ENCODE measurements at places on chromosomes 12 and 14.
A peak's percentile ranks its signal among the peaks of the same experiment; 100 is the strongest.

GRCh38 chr14:80538633-80539375 is 327.5 kb upstream of the DIO2 start:
- no peak for DNase-seq

DNA sequence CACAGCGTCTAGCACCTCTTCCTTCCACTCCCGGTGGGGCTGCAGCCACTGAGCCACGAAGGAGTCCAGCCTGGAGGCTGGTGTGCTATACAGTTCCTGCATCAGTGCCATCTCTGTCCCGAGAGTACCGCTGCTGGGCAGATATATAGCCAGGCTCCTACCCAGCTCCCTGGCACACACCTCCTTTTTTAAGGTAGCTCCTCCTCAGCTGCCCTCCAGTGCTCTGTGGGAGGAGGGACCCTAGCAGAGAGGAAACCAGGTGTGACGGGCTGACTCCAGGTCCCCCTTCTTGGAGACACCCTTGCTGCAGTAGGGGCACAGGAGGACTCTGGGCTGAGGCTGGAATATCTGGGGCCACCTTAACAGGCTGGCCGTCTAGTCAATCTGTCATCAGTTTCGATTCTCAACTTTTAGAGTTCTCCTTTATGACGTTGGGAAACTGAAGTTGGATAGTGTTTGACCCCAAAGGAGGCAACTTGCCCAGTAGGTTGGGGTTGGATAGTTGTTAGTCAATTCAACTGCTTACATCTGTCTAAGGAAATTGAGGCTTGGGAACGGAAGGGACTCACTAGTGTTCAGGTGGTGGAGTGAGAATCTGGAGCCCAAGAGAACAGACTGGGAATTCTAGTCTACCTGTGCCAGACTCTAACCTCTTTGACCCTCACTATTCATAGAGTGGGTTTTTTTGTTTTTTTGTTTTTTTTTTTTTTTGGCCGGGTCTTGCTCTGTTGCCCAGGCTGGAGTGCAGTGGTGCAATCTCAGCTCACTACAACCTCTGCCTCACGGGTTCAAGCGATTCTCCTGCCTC is at the start of gene OASL:
Gene OASL (minus strand): TSS at position 386 of the 808 bp plus-strand sequence. CDS start 275 bp downstream, at position 111.
- no peak for DNase-seq

DNA sequence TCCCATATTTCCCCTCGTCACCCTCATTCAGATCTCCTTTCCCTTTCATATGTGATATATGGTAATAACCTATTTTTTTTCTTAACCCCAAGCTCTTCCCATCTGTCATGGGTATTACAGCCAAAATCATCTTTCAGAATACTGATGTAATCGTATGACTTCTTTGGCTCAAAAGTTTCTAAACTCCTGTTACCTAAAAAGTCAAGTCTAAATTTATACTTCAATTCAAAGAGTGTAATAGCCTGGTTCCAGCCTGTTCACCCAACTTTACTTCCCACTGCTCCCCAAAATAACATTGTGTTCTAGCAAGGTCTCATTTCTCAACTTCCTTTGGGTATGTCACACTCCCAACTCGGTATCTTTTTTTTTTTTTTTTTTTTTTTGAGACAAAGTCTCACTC is 48.5 kb downstream of the TBK1 start:
- no peak for DNase-seq

DNA sequence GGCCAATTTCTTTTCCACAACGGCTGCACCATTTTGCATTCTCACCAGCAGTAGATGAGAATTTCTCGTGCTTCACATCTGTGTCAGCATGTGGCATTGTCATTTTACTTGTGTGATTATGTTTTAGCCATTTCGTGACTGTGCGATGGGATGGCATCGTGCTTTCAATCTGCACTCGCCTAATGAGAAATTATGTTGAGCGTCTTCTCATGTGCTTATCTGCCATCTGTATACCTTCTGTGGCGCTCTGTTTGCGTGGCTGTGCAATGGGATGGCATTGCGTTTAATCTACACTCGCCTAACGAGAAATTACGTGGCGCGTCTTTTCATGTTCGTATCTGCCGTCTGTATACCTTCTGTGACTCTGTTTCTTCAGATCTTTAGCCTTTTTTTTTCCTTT is 14.9 kb upstream of the GPR132 start:
- no peak for DNase-seq

DNA sequence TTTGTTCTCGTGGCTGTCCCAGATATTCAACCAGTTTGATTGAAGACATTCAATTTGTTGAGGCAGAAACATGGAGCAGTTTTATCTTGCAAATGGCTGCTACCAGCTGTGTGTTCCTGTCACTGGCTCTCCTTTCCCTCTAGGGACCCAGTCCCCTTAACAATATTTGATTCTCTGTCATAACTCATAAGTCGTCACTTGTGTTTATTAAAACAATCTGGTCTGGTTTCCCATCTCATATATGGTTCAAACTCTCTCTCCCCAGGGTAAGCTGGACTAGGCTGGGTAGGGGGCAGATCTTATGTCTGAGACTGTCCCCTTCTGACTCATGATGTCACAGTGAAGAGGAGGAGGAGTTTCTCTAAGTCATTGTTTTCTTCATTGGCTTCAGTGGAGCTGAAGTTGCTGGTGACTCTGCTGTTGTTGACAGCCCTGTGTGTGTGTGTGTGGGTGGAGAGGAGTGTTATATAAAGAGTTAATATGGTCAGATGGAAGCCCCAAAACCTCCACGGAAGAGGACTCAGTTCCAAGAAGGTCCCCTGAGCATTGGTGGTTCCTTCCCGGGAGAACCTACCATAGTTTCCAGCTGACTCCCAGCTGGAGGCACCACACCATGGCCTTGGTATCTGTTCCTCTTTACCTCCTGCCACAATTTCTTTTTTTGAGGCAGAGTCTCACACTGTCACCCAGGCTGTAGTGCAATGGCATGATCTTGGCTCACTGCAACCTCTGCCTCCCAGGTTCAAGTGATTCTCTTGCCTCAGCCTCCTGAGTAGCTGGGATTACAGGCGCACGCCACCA is 16.1 kb upstream of the GNG2 start:
- DNase-seq, result no peak

- DNase-seq, result peak; percentile 24
These were observed 1.1 kb downstream of the CCDC91 start for GRCh38 chr12:28191051-28192048.

DNA sequence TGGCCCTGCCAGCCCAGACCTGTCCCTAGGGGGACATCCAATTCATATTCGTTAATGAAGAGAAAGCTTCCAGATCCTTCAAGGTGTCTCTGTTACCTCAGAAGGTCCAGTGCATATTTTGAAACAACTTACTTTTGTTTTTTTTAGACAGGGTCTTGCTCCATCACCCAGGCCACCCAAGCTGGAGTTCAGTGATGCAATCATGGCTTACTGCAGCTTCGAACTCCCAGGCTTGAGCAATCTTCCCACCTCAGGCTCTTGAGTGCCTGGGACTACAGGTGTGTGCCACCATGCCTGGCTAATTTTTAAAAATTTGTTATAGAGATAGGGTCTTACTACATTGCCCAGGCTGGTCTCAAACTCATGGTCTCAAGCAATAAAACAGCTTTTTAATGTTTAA is 48.4 kb downstream of the B4GALNT3 start:
- DNase-seq, result no peak

DNA sequence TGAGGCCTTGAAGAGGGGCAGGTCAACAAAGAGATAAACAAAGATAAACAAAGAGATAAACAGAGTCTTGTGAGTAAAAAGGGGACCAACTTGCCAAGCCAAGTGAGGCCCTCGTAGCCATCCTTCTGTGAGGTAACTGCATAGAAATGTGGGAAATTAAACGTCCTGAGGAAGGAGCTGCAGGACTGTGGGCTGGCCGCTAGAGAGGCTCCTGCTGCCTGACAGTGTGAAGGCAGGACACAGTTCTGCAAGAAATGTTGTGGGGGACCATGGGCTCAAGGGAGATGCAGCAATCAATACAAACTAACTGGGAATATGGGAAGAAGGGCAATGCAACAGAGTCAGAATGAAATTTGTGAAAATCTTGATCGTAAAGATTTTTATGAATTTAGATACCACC is 91.9 kb downstream of the SLC8A3 start:
- no peak for DNase-seq

DNA sequence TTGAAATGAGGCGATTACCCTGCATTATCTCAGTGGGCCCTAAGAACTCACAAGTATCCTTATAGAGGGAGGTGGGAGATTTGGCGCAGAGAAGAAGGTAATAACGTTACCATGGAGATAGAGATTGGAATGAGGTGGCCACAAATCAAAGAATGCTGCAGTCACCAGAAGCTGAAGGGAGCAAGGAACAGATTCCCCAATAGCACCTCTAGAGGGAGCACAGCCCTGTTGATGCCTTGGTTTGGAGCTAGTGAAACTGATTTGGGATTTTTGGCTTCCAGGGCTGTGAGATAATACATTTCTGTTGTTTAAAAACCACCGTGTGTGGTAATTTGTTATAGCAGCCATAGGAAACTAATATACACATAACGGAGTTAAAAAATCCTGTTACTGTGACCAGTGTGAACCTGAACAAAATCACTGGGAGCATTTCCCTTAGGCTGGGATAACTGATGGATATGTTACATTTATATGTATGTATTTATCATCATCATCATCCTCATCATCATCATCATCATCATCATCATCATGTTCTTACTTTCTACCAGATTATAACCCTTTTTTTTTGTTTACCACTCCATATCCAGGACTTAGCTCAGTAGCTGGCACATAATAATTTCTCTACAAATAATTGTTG is 100.3 kb downstream of the LIN7A start:
- no peak for DNase-seq

GRCh38 chr14:66396164-66396563 is 90.0 kb upstream of the CCDC196 start:
- no peak for DNase-seq

- DNase-seq, result no peak
These were observed 628.6 kb downstream of the NRXN3 start for GRCh38 chr14:78798757-78799156.

DNA sequence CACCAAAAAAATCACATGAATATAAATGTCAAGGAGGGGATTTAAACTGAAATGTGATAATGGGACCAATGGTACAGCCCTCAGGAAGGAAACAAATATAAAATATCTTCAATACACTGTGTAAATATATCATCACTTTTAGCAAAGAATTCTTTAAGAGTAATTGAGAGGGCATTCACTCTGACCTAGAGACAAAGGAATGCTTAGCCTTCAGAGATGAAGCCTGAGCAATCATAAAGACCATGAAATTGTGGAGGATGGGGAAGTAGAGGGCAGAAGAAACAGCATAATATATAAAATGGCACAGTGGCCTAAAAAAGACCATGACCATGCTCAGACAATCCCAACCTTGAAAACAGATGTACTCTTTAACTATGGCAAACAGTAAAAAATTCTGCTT is 20.4 kb downstream of the YAF2 start:
- DNase-seq, result no peak

DNA sequence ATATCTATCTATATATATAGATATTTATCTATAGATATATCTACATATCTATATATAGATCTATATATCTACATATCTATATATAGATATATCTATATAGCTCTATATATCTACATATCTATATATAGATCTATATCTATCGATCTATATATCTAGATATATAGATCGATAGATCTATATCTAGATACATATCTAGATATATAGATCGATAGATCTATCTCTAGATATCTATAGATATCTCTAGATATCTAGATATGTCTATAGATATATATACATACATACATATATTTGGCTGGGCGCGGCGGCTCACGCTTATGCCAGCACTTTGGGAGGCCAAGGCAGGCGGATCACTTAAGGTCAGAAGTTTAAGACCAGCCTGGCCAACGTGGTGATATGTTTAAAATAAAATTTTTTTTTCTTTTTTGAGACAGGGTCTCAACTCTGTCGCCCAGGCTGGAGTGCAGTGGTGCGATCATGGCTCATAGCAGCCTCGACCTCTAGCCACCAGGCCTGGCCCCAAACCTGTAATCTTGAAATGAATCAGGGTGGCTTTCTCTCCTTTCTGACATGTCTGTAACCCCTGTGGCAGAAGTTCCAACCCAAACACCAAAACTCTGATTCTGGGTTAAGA is 18.1 kb downstream of the ARPC3 start:
- DNase-seq, result no peak

GRCh38 chr12:75750716-75751306 is 239.4 kb upstream of the KRR1 start:
- no peak for DNase-seq

DNA sequence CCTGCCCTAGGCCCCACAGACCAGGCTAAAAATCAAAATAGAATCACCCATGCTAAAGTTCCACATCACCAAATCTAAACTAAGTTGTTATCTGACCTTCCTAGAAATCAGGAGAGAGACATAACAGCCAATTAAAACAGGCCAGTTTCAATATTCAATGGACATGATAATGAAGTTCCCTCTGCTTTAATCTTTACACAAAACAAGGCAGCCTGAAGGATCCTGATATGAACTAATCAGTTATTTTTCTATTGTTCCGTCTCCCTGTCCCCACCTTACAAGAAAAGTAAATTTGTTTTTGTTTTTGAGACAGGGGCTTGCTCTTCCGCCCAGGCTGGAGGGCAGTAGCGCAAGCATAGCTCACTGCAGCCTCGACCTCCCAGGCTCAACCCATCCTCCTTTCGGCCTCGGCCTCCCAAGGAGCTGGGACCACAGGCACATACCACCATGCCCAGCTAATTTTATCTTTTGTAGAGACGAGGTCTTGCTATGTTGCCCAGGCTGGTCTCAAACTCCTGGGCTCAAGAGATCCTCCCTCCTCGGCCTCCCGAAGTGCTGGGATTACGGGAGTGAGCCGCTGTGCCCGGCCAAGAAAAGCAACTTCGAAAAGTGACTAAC is 5.4 kb upstream of the CEBPE start:
- no peak for DNase-seq

DNA sequence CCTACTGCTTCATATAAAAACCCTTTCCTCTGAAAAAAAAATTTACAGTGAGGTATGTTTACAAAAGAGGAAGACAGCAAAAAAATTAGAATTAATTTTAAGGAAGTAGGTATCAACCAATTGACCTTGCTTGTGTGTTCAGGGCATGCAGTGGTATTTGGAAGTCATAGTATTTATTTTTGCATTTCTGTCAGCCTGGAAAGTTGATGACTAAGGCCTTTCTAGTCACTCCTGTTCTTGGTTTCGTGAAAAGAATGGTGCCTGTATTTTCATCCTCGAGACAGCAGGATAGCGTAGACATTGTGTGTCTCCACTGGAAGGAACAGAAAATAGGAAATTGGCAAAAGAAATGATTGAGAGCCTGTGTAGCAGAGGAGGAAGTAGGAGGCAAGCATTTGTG is 24.5 kb downstream of the SLC16A7 start:
- peak; percentile 48 for DNase-seq

DNA sequence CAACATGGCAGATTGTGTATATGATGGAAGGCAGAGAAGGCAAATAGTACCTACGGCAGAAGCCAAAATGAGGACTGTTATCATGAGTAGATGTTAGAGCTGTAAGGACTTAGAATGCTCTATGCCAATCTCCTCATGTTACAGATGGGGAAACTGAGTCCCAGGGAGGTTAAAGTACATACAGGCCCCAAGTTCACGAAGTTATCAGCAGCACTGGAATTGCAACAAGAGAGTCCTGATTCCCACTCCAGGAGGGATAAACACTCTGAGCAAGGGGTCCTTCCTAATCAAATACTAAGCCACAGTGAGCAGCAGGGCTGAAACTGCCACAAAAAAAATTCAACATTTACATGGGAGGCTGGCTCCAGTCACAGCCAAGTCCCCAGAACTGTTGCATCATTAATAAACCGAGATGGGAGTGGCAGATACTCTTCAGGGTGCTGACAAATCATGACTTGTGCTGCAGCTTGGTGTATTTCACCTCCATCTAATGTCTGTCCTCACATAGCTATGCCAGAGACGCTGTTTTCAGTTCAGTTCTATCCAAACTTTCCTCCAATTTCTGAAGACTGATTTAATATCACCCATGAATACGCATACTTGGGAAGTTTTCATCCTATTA is 24.2 kb downstream of the NUAK1 start:
- DNase-seq, result no peak

GRCh38 chr12:116559162-116559935 is at the start of gene MAP1LC3B2:
Gene MAP1LC3B2 (plus strand): TSS chr12:116559381. CDS start chr12:116575943, 16,562 bp downstream.
- DNase-seq, result peak; percentile 97
